NCI-H1417 (cell line): ENCODE measurements at places on chromosomes 5 and 9.

DNA sequence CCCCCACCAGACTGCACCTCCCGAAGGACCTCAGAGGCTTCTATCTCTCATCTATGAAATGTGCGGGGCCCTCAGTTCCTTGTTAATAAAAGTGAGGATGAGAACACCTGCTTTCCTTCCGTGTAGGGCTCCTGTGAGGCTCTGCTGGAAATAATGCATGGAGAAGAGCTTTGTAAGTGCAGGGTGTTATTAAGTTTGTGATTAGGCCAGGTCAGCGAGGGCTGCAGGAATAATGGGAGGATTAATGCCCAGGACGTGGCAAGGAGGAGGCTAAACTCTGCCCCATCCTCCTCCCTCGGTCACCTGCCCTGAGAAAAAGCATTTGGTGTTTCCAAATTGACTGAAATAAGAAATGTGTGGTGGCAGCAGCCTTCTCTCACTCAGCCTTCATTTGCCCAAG, 83.5 kb upstream of the HSPA9 start:
- DNase-seq = peak; percentile 8

DNA sequence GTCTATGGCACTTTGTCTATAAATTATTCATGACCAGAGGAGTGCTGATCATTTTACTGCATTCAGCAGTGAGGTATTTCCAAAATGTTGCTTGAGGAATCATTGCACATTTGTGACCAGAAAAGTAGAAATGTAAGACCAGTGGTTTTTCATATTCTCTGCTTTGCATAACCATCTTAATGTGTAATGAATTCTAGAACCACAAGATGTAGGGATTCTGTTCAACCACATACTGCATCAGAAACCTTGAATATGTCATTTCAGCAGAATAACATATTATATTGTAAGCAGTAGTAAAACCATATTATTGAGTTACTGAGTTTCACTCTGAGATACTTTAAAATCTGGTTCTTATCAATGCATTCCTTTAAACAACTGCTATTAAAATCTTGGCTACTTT, 1243.4 kb downstream of the MAT2B start:
- DNase-seq = no peak

DNA sequence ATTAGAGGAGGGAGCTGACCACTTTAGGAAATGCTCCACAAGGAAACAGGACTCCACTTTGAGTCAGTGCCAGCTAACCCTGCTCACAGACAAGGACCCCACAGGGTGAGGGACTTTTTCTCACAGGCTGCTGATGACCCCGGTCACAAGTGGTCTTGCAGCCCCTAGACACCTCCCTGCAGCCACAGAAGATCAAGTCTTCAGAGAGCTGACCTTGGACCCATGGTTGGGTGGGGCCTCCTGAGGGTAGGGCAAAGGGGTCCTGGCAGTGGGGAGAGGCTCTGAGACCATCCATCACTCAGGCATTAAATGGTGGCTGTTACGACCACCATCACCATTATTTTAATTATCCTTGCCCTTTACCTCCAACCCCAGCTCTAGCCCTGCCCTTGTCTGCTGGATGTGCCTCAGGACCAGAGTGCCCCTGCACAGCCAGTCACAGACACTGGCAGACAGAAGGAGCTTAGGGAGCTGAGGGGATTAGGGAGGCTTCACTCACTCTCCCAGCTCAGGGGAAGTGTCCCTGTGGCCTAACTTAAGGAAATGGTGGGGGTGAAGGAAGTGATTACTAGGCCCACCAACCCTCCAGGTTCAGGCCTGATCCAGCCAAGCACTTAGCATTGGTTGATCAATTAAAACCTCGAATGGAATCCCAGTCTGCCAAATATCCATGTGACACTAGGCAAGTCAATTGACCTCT, 1.6 kb downstream of the ACSL6 start:
- DNase-seq = no peak

DNA sequence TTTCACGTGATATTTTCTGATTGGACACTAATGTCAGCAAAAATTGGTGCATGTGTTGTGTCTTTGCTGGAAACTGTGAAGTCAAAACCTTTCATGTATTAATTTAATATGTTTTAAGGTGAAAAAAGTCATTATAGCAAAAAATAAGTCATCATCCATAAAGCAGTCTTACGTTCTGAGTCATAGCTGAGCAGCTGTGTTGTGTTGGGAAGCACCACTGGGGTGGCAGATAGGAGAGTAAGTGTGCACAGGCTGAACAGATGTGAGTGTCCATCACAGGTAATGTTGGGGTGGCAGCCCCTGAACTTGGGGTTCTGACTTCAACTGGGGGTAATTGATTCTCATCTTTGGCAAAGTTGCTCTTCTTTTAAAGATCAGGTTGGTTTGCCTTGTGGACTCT, 156.8 kb downstream of the NXNL2 start:
- DNase-seq = no peak

- DNase-seq = peak; percentile 61
Measured at GRCh38 chr5:177312649-177313181, 1.0 kb upstream of the MXD3 start.

DNA sequence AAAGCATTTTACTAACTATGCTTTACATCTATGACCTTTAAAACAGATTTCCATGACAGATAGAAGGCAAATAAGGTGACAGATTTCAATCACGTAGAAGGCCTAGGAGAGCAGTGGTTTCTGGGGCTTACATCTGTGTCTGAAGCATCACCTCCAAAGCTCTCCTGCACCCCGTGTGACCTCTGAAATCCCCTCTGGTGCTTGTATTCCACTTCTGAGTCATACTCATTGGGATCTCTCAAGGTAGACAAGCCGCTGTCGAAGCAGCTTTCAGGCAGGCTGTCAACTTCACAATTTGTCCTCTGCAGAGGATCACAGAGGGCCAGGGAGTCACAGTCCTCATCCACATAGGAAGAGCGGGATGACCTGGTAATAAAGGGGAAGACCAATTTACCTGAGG, 62.2 kb downstream of the RASEF start:
- no peak for DNase-seq

GRCh38 chr9:112586599-112587155, 100.0 kb downstream of the KIAA1958 start:
- no peak for DNase-seq

- no peak for DNase-seq
Measured at GRCh38 chr9:72936266-72936665, 16.6 kb downstream of the ALDH1A1 start.

DNA sequence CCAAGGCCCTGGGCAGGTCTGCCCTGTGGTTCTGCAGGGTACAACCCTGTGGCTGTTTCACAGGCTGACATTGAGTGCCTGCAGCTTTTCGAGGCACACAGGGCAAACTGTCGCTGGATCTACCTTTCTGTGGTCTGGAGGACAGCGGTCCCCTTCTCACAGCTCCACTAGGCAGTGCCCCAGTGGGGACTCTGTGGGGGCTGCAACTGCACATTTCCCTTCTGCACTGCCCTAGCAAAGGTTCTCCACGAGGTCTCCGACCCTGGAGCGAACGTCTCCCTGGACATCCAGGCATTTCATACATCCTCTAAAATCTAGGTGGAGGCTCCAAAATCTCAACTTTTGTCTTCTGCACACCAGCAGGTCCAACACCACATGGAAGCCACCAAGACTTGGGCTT, 1645.2 kb upstream of the CDH6 start:
- DNase-seq = no peak

DNA sequence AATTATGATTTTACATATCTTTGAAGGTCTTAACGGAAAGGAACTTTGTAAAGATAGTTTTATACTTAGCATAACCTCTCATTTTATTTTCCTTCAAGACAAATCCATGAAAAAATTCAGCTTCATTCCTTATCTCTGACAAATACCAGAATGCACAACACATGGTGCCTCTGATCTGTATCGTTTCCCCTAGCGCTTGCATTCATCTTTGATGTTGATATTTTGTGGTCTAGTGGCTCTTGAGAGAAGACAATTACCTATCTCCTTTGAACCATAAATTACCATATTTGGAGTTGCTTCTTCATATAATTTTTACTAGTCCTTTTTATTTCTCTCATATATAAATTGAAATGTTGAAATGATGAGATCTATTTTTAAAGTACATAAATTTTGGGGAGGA, 551.3 kb downstream of the PDE4D start:
- no peak for DNase-seq

DNA sequence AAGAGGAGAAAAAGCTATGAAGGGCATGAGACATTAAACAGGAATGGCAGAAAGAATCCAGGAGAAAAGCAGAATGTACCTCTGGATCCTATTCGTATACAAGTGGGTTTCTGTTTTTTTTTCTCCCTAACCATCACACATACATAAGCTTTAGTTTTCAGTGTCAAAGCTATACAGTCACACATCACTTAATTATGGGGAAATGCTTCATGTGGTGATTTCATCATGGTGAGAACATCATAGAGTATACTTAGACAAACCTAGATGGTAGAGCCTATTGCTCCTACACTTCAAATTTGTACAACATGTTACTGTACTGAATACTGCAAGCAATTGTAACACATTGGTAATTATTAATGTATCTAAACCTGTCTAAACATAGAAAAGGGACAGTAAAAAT, 290.6 kb downstream of the AOPEP start:
- no peak for DNase-seq

DNA sequence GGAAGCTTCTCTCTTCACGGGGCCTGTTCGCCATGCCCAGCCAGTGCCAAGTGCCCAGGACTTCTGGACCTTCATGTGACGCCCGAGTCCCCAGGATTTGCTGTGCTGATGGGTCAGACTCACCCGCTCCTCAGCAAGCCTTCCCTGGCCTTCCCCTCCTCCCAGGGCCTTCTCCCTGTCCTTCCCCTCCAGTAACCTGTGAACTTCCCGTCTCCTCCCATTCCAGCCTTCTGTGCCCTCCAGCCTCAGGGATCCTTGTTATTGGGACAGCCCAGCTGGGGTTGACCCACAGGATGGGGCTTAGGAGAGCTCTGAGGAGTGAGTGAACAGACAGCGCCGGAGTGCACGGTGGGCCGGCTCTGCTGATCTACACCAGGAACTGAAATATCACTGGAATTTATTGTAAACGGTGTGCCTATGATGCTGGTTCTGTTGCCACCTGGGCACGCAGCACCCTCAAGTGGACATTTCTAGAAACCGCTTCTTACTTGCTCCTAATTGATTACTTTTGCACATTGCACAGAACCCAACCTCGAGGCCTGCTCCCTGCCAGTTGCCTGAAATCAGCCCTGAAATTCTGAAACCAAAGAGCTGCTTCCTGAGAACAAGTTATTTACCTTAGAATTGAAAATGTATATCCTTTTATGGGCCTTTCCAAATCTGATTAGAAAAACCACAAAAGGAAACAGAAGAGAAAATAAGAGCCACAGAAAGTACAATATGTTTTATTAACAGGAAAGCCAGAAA, 1.5 kb downstream of the SPAAR start:
- DNase-seq = no peak

GRCh38 chr9:30943446-30944224, 1440.8 kb upstream of the ACO1 start:
- DNase-seq = no peak

GRCh38 chr9:17881371-17881770, 302.5 kb downstream of the SH3GL2 start:
- no peak for DNase-seq

GRCh38 chr9:23830929-23831730, 5.1 kb upstream of the ELAVL2 start:
- DNase-seq = peak; percentile 13
